Activated T-cell treated with anti-CD3 and anti-CD28 coated beads, Interleukin-2, amount 50 U/mL, for 48 hours (primary cell): ENCODE measurements at places on chromosomes 4 and X.

DNA sequence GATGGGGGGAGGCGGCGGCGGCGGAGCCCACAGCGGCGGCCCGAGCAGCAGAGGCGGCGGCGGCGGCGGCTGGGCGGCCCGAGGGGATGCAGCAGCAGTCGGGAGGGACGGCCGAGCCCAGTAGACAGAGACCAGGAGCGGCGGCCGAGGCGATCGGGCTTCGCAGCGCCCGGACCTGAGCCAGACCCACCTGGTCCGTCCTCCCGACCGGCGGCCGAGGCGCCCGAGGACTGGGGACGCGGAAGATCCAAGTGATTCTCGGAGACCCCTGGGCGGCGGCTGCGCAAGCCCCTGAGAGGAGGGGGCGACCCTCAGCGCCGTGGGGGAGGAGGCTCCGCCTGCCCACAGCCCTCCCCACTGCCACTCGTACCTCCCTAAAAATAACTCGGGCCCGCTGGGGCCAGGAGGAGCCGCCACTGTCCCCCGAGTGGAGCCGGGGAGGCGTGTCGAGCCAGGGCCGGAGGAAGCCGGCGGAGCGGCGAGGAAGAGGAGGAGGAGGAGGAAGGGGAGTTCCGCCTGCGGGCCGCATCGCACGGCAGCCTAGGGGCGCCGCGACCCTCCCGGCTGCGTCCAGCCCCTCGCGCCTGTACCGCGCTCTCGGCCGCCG lies 608 bp downstream of the RAPGEF2 start:
- DNase-seq: peak; percentile 71

DNA sequence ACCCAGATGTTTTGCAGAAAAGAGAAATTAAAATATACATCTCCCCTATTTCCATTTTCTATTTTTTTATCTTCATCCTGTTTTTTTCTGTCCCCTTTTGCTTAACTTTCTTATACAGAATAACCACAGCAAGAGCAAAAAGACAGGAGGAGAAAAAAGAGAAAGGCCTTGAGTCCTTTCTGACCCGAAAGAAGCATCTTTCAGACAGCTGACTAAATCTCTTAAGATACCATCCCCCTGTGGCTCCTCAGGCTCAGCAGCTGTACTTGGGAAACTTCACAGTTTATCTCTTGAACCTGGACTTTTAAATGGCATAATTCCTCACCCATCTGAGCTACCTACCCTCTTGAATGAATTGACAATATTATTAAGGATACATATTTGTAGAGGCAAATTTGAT lies 100.2 kb downstream of the FIP1L1 start:
- DNase-seq: no peak

GRCh38 chrX:102067966-102068723 lies 57.3 kb upstream of the TCEAL2 start:
- DNase-seq: no peak

- no peak for DNase-seq
Measured at GRCh38 chr4:121213940-121214339, 49.8 kb upstream of the TNIP3 start.

DNA sequence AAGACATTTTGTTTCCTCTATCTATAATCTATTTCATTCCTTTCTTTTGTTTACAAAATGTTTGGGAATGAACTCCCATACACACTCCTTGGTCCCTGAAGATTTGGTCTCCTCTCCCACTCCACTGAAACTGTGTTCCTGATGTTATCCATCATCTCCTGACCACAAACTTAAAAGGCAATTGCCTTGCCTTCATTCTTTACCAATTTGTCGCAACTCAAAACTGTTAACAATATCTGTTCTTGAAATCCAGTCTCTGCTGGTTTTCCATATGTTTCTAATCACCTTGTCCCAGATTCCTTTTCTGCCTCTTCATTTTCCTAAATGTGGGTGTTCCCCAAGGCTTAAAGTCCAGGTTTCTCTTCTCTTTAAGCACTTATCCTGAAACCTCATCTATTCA lies 262.2 kb upstream of the TTC29 start:
- DNase-seq: no peak

DNA sequence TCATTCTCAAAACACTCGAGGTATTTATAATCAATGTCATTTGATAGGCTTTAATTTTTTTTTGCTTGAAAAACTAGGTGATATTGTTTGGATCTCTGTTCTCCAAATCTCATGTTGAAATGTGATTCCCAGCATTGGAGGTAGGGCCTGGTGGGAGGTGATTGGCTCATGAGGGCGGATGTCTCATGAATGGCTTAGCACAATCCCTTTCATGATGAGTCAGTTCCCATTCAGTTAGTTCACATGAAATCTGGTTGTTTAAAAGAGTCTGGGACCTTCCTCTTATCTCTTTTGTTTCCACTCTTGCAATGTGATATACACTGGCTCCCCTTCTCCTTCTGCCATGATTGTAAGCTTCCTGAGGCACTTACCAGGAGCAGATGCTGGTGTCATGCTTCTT lies 638.7 kb downstream of the DMD start:
- no peak for DNase-seq

GRCh38 chr4:139175646-139176301 lies 1.2 kb downstream of the ELF2 start:
- no peak for DNase-seq

- DNase-seq: no peak
Measured at GRCh38 chr4:26252349-26253025, 68.3 kb upstream of the RBPJ start.

- no peak for DNase-seq
Measured at GRCh38 chrX:114584375-114584943, 573 bp downstream of the HTR2C start.

DNA sequence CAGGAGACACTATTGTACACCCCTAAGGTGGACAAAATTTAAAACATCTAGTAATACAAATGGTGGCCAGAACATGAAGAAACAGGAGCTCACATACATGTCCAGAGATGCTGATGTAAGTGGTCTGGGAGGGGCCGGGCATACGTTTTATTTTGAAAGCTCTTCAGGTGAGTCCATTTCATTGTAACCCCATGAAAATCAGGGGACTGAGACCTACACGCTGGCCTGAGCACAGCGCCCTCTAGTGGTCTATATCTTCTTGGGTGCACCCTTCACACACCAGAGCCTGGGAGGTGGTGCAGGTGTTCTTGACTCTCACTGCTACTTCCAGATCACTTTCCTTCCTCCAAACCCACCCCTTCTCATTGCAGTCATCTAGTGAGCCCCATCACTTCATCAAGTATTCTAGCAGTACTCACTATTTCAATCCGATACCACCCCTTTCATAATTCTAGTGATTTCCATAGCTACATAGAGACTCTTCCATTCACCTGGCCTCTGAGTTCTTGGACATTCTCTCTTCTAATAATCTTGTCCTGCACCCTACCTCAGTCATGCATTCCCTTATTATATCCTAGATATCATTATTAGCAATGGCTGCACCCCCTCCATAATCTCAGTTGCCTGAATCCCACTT lies 4.3 kb upstream of the TLR6 start:
- DNase-seq: peak; percentile 68

- DNase-seq: peak; percentile 68
Measured at GRCh38 chrX:55907968-55908607, 190.5 kb downstream of the RRAGB start.

- no peak for DNase-seq
Measured at GRCh38 chr4:121336706-121337105, 44.1 kb downstream of the QRFPR start.

GRCh38 chr4:112979881-112980421 lies 69.5 kb upstream of the ANK2 start:
- DNase-seq: no peak

DNA sequence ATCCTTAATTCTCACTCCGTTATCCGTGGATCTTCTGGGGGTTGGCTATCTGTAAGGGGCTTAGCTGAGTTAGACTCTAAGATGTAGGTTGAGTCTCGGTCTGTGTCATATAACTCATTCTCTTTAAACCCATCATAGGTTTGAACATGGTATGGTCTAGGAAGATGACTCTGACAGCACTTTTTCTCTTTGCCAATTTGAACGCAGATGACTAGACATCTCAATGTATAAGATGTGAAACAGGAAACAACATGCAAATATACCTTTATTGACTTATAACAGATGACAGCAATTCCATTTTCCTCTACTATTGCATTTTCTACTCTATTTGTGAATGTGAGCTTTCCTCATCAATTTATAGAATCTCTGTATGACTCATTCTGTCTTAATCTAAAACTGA lies 634.8 kb upstream of the MAGEB2 start:
- no peak for DNase-seq

- DNase-seq: no peak
Measured at GRCh38 chr4:140673729-140674128, 82.5 kb downstream of the TBC1D9 start.

DNA sequence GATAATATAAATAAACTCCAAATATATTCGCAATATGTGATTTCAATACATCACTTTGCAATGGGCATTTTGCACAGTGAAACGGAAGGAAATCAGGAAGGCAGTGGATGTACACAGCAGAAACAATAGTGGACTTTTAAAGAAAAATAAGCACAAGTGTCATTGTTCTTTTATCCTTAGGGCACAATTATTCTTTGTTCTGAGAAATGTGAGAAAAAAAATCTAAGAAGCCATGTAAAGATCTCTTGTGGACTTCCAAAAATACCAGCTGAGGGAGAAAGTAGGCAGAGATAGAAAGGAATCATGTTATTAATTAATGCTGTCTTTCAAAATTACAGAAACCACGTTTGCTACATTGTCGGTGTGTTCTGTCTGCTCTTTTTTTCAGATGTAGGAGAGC lies 17.6 kb upstream of the PRRG1 start:
- no peak for DNase-seq

DNA sequence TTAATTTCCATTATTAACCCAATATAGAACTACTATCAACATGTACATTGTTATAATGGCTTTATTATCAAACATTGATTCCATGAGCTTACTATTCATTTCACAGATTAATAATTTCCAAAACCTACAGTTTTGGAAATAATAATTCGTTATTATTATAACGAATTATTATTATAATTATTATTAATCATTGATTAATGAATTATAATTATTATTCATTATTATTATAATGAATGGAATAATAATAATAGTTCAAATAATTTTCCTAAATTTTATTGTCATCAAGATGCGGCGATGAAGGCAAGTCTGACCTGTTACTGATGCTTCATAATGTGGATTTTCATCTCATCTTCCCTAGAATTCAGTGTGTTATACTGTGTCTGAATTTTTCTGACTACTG lies 22.0 kb downstream of the CTSO start:
- DNase-seq: no peak

DNA sequence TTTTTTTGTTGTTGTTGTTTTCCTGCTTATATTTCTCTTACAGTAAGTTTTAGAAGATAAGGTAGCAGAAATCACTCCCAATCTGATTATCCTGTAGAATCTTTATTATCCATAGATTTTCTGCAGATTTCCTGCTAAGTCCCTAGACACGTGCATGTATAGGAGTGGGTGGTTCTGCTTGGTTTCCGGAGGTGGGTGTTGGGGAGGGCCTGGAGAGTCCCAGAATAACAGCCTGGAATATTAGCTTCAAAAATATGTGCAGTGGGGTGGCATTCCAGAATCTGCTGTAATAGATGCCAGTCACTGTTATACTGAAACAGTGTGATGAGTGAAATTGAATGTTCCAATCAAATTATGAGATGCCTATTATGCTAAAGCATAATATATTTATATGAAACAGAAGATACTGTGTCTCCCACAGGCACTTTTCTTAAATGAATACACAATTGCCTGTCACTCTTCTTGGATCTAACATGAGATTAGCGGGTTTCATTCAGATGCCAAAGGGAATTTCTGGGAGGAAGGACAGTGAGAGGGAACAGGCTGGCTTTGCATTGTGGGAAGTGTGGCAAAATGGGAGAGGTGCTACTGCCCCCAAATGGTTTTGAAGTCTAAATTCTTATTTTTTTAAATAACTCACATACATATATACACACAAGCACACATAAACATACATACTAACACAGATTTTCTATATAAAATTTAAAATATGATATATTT lies 37.6 kb downstream of the C4orf50 start:
- DNase-seq: no peak

DNA sequence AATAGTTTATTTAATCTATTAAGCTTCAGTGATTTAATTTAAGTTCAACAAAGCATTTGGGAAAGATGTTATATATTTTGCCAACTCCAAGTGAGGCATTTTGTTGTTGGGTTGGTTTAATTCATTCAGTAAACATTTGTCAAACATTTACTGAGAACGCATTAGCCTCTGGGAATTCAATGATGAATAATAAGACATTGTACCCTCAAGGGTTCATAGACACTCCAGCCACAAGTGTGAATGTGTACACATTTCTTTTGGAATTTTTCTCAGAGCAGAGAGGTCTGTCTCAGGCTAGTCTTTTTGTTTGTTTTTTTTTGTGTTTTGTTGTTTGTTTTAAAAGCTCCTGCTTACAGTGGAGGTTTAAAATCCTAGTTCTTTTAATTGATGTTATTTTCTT lies 203.9 kb downstream of the SOWAHB start:
- DNase-seq: no peak

DNA sequence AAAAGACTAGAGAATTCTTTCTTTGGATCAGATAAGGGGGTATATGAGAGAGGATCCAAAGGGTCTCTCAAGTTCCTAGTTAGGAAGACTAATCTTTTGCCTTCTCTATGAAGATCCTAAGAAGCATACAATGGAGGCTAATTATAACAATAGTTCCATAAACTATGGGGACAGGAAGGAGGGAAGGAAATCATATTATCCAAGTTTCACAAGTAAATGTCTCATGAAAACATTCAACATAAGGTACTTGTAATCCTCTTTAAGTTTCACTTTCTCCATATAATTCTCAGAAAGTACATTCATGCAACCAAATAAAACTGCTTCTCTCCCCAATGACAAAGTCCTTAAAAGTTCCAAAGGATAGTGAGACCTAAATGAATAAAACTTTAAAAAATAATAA lies 27.1 kb downstream of the STX18 start:
- no peak for DNase-seq

- DNase-seq: no peak
Measured at GRCh38 chr4:106707776-106708463, 328.2 kb downstream of the DKK2 start.

- no peak for DNase-seq
Measured at GRCh38 chr4:118842055-118842454, 6.1 kb upstream of the SEC24D start.

- no peak for DNase-seq
Measured at GRCh38 chr4:104044369-104044768, 324.6 kb upstream of the TACR3 start.

DNA sequence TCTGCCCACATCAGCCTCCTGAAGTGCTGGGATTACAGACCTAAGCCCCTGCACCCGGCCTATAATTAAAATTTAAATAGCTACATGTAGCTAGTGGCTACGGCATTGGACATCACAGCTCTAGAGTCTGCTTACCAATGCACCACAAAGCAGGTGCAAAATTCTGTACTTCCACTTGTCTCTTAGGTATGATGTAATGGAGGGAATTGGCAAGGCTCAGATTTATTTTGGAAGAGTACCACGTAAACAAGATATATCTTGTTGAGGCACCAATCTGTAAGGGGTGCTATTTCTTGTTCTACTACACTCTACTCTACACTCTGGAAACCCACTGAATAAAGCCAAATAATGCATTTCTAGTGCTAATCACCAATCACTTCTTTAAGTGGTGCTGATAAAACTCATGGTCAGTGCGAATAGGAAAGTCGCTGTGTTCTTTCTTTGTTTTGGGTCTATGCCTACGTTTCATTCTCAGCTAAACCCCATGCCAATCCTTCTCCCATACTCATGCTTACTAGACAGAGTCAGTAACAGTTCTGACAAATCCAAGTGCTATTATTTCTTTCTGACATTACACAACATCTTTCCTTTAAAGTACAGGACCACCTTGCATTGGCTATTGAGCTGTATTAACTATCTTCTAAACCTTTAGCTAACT lies 92.3 kb downstream of the GC start:
- no peak for DNase-seq

- no peak for DNase-seq
Measured at GRCh38 chr4:110415041-110415440, 60.9 kb upstream of the ENPEP start.
